Suprapubic skin (tissue), 4 donors: ENCODE measurements at places on chromosomes 5 and 9. TPM values are rescaled to one million over a fixed set of nuclear protein-coding genes. Genes with fewer than 3 reads are reported as not detected.

ADGRD2 gene
- total RNA-seq, result 7.7 TPM

SURF2 gene
- total RNA-seq, result 15.3 TPM

DMRT3 gene
- total RNA-seq, result not detected

C9orf153 gene
- total RNA-seq, result not detected

SLC6A3 gene
- not detected for total RNA-seq

ARID3C gene
- total RNA-seq, result 0.34 TPM
